ENCODE measurements at places on chromosomes 5 and 9. TPM values are rescaled to one million over a fixed set of nuclear protein-coding genes. Genes with fewer than 3 reads are reported as not detected.

CCL28 gene
- 1.6 TPM for total RNA-seq

IRGM gene
- not detected for total RNA-seq

PAEP gene
- total RNA-seq = not detected

LRRC70 gene
- 1.3 TPM for total RNA-seq

NTNG2 gene
- 1.6 TPM for total RNA-seq

SLC24A2 gene
- 0.06 TPM for total RNA-seq

CYFIP2 gene
- total RNA-seq = 16.8 TPM

ANKRD20A1 gene
- 0.12 TPM for total RNA-seq

MRPS27 gene
- 44.8 TPM for total RNA-seq

FBXW5 gene
- 185 TPM for total RNA-seq

C5orf58 gene
- total RNA-seq = not detected

PDE6A gene
- not detected for total RNA-seq

EFCAB9 gene
- total RNA-seq = not detected

SLC4A9 gene
- total RNA-seq = not detected

JAKMIP2 gene
- 0.92 TPM for total RNA-seq

ANXA1 gene
- total RNA-seq = 1,496 TPM

MSANTD3 gene
- 54.7 TPM for total RNA-seq

GABRA1 gene
- under 0.01 TPM for total RNA-seq

CDC25C gene
- total RNA-seq = 3.0 TPM
